ENCODE measurements at places on chromosomes 4 and X. TPM values are rescaled to one million over a fixed set of nuclear protein-coding genes. Genes with fewer than 3 reads are reported as not detected.

DNA sequence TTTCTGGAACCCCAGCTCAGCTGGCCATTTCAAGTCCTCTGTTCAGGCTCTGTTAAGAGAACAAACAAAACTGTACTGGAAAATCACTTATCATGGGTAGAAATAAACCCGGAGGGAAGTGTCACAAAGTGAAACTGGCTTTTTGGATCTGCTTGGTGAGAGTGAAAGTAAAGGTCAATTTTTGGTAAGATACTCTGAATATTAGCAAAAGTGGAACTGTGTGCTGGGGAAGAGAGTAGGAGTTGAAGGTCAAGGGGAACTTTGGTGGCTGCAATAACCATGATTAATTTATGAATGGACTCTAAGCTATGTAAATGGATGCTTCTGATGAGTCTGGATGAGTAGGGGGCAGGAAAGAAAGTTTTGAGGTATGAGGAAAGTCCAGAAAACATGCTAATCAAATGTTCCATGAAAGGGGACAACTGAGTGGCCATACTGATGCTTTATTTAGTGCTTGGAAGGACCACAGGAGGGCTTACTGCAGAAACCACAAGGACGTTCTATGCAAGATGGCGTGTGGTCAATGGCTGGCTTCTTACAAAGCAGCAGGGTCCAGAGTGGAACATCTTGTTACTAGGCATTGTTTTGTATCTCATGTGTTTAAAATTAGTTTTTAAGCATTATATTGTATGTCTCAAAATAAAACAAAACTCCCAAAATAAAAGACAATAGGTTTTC is 36.8 kb upstream of the TNIP3 start:
- no peaks in the 10 kb centered on the region for H3K36me3 ChIP-seq
- H3K27ac ChIP-seq = peak overlapping the region; percentile 24
- DNase-seq = no peak
- no peaks in the 10 kb centered on the region for H3K4me1 ChIP-seq

DNA sequence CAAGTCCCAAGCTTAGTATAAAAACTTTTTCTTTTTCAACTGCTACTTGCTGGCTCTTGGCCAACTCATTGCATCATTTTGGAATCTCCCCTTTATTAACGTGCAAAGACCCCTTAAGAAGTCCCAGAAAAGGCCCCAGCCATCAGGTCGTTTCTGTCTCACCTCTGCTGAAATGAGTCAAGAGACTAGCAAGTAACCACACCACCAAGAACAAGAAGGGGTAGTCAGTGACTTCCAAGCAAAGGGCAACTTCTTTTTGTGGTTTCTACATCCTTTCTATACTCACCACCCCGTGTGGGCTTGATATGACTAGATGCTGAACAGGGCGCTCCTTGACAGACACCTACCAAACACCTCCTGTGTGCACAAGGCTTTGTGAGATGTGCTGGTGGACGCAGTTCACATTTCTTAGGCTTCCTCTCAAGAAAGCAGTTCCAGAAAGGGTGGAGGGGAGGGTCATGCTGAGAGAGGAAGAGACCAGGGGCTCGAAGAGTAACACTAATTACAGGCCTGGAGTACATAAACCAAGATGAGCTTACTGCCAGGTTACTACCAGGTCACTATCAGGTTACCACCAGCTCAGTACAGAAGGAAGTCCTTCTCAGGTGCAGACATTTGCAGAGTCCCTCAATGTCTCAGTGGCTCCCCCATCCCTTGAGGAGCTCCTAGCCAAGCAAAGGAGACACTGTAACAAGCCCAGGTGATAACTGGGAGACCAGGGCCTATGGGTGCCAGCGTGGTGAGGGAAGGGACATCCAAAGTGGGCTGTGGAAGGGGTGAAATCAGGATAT is 19.3 kb downstream of the JAKMIP1 start:
- H3K27me3 ChIP-seq = no peaks in the 10 kb centered on the region
- no peaks in the 10 kb centered on the region for H3K36me3 ChIP-seq
- DNase-seq = no peak
- no peak overlapping the region for H3K4me3 ChIP-seq
- no peaks in the 10 kb centered on the region for H3K4me1 ChIP-seq

- no peak for DNase-seq
- no peak overlapping the region for H3K4me3 ChIP-seq
- no peaks in the 10 kb centered on the region for H3K27me3 ChIP-seq
- no peak overlapping the region for H3K27ac ChIP-seq
- no peaks in the 10 kb centered on the region for H3K36me3 ChIP-seq
- no peaks in the 10 kb centered on the region for H3K4me1 ChIP-seq
Observed at GRCh38 chr4:52824603-52825459, 37.3 kb upstream of the RASL11B start.

The MXRA5 gene
- total RNA-seq = 8.9 TPM

- H3K36me3 ChIP-seq = peaks cover 27% of the 10 kb centered on the region
- H3K4me1 ChIP-seq = no peaks in the 10 kb centered on the region
- DNase-seq = no peak
Observed at GRCh38 chrX:41351923-41352322, 18.0 kb downstream of the DDX3X start.

GRCh38 chrX:132480581-132481203 is 8.1 kb downstream of the MBNL3 start:
- peak overlapping the region; percentile 78 for H3K27ac ChIP-seq
- DNase-seq = peak; percentile 50
- peaks cover 7% of the 10 kb centered on the region for H3K4me1 ChIP-seq
- peak overlapping the region; percentile 35 for H3K4me3 ChIP-seq

DNA sequence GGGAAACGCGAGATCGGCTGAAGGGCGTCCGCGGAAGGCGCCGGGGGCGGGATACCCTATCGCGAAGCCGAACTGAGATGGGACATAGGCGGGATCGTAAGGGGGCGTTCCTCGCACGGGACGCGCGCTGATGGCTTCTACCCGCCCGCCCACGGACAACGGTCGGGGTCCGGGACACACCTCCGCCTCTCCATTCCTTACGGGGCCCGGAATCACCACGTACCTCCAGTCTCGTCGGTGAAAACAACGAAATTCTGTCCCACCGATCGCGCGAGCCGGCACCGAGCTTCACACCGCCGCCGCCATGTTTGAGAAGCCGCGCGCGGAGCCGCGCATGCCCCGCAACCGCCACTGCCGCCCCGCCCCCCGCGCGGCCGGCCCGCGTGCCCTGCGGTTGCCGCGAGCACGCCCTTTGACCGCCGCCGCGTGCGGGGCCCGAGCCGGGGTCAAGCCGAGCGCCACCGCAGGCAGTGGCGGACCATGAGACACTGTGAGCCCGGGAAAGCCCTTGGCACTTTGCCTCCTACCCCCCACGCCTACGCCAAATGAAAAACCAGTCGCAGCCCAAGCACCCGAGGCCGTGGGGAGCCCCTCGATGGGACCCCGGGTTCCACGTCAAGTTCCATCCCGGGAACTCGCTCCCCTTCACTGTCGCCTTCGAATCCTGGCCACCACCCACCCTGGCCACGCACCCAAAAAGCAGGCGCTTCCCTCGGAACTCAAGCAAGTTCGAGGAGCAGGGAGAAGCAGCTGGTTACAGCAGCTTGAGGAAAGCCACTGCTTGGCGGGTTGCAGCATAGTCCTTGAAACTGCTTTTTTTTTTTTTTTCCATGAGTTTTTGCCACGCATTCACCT is at the start of gene SCML2:
SCML2 (minus strand) TSS at position 320 of the 855 bp plus-strand sequence. CDS start 20,617 bp downstream, outside the sequence.
- peak within 1 kb of the TSS; percentile 56 for H3K4me3 ChIP-seq
- H3K36me3 ChIP-seq = no peaks in the 10 kb centered on the region
- peak; percentile 68 for DNase-seq
- H3K4me1 ChIP-seq = no peaks in the 10 kb centered on the region
- no peaks in the 10 kb centered on the region for H3K27me3 ChIP-seq

- H3K4me3 ChIP-seq = no peak overlapping the region
- no peaks in the 10 kb centered on the region for H3K36me3 ChIP-seq
- DNase-seq = peak; percentile 36
- no peaks in the 10 kb centered on the region for H3K27me3 ChIP-seq
Observed at GRCh38 chr4:8643441-8643840, 50.9 kb downstream of the CPZ start.

The CCDC149 gene
- 28.7 TPM for total RNA-seq

GRCh38 chr4:93147524-93148212 is 680.9 kb upstream of the ATOH1 start:
- no peaks in the 10 kb centered on the region for H3K27me3 ChIP-seq
- H3K4me1 ChIP-seq = no peaks in the 10 kb centered on the region
- no peak for DNase-seq
- no peak overlapping the region for H3K27ac ChIP-seq
